ENCODE measurements at places on chromosomes 11 and 22.

DNA sequence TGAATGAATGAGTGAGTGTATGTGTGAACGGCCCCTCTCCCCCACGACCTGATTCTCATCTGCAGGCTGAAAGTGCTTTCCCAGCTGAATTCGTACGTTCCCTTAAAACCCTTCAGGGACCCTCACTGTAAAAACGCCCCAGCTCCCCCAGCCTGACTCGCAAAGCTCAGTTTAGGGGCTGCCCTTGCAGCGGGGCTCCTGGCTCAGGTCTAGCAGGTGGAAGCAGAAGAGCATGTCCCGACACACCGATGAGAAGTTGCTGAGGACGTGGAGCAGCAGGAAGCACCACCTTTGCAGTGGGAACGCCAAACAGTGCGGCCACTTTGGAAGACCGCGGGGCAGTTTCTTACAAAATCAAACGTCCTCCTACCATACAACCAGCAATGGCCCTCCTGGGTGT is 3.6 kb upstream of the MRPL23 start:
- no peak for DNase-seq

DNA sequence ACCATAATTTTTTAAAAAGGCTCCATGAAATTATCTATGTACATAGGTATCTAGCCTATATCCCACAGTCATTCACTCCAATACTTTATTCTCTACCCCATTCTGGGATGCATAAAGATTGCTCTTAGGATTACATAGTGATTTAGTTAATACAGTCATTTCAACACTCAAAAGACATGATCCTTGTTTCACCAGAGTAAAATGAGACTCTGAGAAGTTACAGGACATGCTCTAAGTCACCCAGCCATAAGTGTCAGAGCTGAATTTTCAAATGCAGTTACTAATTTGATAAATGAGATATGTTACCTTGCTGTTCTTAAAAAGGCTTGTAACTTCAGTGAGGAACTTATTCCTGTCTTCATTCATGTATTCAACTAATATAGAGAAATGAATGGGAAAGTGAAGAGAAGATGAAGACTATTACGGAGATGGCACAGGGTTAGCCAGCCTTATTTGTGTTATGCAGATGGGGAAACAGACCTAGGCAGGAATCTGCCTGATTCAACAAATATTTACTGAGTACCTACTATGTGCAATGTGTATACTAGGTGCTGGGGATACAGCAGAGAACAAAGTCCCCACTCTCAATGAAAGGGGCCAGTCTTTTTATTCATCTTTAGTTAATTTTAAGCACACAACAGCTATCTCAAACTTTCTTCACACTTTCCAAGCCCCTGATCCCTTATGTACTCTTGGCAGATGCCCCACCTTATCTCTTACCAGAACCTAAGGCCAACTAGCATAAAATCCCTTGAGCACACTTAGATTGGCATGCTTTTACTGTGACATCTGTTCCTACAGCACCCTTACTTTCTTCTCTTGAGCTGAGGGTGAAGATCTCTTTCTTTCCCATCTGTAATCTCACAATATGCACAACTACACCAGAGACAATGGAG is 21.6 kb downstream of the MAPK1 start:
- no peak for DNase-seq

DNA sequence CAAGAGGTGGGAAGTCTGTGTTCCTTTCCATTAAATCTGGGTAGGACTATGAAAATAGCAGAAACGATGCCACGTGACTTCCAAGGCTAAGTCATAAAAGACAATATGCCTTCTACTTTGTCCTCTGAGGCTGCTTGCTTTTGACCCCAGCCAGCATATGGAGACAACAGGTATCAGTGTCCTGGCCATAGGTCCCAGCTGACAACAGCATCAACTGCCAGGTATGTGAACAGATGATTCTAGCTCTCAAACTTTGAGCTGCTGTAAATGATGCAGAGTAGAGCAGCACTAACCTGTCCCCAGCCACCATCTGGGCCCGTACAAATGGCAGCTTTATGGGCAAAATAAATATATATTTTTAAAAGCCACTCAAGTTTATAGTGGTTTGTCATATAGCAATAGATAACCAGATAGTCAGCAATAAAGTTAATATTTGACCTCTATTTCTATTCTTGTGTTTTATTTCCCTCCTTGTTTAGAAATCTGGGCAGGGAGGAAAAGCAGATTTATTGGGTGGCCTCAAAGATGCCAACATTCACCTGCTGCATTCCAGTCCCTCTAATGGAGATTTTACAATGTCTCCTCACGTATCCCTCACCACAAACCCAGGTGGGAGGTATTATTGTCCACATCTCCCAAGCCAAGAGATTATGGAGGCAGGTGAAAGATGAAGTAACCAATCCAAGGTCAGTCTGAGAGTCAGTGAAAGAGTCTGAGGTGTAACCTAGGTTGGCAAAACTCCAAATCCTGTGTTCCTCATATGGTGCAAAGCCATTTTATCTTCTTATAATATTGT is 209.6 kb upstream of the LARGE1 start:
- DNase-seq: no peak

GRCh38 chr11:115931548-115932083 is 427.4 kb upstream of the CADM1 start:
- no peak for DNase-seq

DNA sequence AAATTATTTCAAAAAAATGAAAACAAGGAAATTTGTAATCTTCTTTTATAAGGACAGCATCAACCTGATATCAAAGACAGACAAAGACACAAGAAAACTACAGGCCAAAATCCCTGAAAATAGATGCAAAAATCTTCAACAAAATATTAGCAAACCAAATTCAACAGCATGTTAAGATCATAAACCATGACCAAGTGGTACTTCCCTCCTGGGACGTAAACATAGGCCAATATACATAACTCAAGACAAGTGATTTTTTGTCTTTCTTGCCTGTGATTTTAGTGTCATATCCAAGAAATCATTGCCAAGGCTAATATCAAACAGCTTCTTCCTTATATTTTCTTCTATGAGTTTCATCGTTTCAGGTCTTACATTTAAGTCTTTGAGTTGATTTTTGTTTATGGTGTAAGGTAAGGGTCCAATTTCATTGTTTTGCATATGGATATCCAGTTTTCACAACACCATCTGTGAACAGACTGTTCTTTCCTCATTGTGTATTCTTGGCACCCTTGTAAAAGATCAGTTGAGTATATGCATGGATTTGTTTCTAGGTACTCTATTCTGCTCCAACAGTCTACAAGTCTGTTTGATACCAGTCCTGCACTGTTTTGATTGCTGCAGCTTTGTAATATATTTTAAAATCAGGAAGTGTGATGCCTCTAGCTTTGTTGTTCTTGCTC is 50.0 kb downstream of the SBF2 start:
- no peak for DNase-seq

DNA sequence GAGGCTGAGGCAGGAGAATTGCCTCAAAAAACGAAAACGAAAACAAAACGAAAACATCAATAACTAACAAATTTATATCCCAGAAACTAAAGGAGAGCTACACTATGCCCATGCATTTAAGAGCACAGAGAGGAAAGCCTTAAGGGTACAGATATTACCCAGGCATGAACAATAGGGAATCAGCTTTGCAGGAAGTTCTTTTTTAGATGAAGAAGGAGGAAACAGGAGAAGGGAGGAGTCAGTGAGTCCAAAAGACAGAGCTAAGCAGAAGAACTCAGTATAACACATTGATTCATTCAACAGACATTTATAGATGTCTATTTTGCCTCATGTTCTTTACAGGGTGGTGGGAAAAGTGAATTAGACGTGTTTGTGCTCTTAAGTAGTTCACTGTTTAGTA is 8.3 kb downstream of the MRPL17 start:
- no peak for DNase-seq

DNA sequence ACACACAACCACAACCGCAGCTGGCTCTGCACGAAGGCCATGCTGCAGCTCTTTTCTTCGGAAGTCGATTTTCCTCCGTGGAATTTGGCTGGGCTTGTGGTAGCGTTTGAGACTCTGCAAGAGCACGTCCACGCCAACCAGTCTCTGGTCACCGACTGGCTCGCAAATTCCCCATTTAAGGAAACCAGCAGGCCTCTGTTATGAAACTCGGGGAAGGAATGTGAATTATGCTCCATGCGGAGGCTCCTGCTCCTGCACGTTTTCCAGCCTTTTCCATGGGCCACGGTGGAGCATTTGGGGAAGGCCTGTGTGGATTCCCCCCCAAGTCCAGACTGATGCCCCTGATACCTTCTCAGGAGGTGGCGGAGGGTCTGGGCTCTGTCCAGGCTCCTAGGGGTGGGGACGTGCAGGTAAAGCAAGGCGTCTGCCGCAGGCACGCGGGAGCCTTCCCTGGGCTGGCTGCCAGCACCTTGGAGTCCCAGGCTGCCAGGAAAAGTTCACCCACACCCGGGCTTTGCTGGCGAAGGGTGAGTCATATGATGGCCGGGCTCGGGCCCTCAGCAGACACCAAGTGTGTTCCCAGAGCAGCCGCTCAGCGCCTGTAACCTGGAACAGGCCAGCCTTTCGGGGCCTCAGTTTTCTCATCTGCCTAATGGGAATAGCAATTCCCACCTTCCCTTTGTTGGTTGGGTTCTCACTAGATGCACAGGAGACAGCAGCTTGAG is 41.9 kb downstream of the LRP5 start:
- DNase-seq: peak; percentile 71
